ENCODE measurements at places on chromosomes 11 and 22.

- DNase-seq: no peak
Observed at GRCh38 chr11:131849485-131849884, 479.1 kb downstream of the NTM start.

- DNase-seq: no peak
Observed at GRCh38 chr11:15374418-15374817, 259.7 kb downstream of the INSC start.

- DNase-seq: no peak
Observed at GRCh38 chr22:43711681-43712080, 100.4 kb downstream of the EFCAB6 start.

- DNase-seq: no peak
Observed at GRCh38 chr11:118605116-118605867, 2.1 kb upstream of the PHLDB1 start.

DNA sequence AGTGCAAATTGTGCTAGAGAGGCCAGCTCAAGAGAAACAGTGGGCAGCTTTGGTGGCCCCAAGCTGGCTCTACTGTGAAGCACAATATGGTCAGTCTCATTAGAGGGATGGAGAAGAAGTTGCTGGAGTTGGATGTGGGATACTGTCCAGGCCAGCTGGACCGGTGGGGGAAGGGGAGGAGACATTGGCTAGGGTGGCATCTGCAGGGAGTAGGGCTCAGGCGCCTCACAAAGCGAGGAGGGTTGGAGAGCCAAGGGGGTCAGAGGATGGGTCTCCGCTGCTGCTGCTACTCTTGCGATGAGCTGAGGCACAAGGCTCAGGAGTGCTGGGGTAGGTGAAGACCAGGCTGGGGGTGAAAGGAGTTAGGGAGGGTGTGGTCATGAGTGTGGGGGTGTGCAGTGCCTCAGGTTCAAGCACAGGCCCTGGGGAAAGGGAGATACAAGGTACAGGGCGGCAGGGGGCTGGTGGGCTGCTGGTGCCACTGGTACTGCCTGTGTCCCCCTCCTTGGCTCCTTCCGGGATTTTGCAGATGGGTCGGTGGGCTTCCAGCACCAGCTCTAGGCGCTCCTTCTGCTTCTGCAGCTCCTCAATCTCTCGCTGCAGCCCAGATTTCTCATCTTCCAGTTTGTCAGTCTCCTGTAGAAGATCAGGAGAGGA is 2.3 kb downstream of the CCDC85B start:
- no peak for DNase-seq

- no peak for DNase-seq
Observed at GRCh38 chr11:128235958-128236357, 351.4 kb downstream of the ETS1 start.

- DNase-seq: no peak
Observed at GRCh38 chr11:77320351-77320750, 18.9 kb upstream of the GDPD4 start.

GRCh38 chr11:68609761-68610160 is 74.6 kb upstream of the GAL start:
- no peak for DNase-seq

DNA sequence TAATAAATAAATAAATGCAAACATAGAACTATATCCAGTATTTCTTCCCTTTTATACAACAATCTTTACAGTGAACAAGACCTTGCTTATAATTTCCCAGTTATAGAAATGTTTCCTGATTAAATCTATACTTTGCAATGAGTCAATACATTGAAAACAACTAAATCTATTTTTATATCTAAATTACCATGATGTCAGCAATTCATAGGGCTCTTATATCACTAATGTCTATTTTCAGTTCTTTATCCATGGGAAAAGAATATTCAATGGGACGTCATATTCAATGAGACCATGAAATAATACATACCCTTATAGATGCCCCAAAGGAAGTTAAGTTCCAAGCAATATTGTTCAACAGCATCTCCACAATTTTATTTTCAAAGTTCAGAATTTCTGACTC is 359.9 kb downstream of the CASP12 start:
- no peak for DNase-seq

DNA sequence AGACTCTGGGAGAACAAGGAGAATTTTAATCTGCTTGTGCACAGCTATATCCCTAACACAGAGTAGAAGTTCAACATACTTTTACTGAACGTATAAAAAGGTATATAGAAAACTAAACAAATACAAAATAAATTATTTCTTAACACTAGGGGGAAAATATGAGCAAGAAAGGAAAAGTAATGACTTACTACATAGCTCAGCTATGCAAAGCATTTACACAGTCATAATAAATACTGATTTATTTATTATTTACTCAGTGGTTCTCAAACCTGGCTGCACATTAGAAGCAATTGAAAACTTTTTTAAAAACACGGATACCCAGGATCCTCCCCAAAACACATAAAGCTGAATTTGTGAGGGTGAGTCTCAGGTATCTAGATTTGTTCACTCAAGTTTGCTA is 182.5 kb downstream of the TTC28 start:
- no peak for DNase-seq

- no peak for DNase-seq
Observed at GRCh38 chr11:110486156-110486555, 56.4 kb downstream of the FDX1 start.

GRCh38 chr11:108483163-108483562 is 15.0 kb downstream of the POGLUT3 start:
- DNase-seq: no peak

GRCh38 chr22:44281768-44282637 is 30.7 kb downstream of the SHISAL1 start:
- no peak for DNase-seq

DNA sequence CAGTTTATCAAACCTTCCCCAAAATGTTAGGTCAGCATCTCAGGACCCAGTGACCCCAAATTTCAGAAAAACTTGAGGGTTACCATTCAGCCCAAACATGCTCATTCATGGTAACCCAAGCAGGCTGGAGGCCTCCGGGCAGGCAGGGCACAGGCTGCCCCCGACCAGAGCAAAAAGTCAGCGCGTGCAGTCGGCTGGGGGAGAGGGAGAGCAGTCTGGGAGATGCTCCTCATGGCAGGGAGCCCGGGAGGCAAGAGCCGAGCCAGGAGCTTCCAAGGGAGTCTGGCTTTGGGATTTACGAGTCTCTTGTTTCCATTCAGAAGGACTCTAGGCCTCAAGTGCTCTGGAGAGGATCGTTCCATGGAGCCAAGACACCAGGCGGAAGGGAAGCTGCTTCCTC is 45.7 kb downstream of the RPUSD4 start:
- no peak for DNase-seq

GRCh38 chr11:21582791-21583190 is 610.1 kb upstream of the ANO5 start:
- no peak for DNase-seq

- no peak for DNase-seq
Observed at GRCh38 chr22:45639747-45640102, 31.9 kb upstream of the ATXN10 start.

DNA sequence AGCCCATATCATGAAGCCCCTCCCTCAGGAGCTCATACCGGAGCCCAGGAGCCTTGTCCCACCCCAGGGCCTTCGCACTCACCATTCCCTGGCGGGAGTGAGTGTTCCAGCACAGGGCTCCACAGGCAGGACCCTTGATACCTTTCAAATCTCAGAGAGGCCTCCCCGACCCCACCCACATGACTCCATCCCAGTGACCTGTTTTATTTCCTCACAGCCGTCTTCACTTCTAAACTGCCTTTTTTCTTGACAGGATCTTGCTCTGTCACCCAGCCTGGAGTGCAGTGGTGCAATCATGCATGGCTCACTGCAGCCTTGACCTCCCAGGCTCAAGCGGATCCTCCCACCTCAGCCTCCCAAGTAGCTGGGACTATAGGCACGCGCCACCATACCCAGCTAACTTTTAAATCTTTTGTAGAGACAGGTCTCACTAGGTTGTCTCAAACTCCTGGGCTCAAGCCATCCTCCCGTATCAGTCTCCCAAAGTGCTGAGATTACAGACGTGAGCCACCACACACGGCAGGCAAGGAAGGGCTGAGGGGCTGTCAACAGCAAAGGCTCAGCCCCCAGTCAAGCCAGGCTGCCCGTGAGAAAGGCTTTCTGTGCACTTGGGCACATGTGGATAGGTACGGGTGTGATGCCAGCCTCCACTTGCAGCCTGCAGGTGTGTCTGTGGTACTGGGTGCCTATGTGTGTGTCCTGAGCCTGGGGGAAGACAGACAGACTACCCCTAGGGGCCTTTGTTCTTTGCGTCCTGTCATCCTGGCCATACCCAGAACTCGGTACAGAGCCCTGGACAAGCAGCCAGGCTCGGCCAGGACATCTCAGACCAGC is 9.3 kb downstream of the RPL3 start:
- DNase-seq: no peak

- DNase-seq: no peak
Observed at GRCh38 chr22:50136581-50137015, 33.9 kb upstream of the PANX2 start.

DNA sequence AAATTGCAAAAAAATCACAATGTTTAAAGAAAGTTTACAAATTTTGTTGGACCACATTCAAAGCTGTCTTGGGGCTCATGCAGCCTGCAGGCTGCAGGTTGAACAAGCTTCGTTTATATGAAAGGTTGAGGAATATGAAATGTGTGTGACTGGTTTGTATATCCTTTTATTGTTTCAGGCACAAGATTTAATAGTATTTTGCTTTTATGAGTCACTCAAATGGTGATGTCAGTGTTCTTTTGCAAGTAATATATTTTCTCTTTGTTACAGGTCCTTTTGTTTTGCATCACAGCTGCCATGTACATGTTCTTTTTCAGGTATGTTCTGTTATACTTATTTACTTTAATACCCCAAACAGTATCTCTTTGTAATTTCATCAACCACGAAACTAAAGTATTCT is 198.6 kb downstream of the TMEM135 start:
- DNase-seq: no peak

DNA sequence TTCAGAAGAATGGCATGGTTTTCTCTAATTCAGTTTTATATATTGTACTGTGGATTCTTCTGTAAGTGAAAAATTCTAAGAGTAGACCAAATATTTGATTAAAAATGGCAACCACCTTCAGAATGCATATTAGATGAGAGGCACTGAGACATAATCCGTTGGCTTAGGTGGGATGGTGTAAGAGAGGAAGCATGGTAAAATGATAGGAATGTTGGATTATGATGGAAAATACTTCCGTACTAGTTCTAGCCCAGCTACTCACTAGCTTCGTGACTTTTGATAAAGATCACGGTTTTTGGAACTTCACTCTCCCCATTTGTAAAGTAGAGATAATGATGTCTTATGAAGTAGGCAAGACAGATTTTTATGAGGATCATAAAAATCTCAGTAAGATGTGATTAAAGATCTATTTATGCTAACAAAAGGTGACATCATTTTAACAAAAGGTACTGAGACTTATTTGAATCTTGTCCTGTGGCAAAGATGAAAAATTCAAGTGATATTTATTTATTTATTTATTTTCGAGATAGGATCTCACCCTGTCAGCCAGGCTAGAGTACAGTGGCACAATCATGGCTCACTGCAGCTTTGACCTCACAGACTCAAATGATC is 37.5 kb downstream of the UVRAG start:
- no peak for DNase-seq

DNA sequence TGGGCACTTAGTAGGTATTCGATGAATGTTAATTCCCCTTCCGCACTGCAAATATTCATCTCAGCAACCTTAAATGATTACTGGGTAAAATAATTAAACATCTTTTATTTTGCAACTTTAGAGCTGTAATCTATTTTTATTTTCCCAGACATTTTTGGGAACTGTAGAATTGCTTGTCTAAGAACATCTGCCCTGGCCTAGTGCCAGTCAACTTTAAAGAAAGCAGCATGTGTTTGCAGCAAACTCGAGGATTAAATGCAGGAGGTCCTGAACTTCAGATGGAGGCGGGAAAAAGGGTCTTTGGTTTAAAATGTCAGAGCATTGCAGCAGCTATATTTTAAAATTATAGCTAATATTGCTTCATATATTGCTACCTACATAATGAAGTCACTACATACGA is 190.0 kb downstream of the PGR start:
- no peak for DNase-seq

DNA sequence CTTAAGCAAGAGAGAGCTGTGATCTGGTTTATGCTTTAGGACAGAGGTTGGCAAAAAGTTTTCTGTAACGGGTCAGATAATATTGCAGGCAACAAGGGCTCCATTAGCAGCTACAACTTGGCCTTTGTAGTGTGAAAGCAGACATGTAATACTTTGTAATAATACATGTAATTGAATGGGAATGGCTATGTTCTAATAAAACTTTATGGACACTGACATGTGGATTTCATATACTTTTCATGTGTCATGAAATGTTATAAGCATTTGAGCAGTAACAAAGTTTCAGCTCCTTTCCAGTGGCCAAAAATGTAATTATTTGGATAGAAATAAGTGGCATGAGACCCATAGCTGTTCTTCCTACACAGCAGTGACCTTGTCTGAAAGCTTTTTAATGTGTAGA is 3.1 kb downstream of the DYNC2H1 start:
- no peak for DNase-seq

All from stimulated activated CD8-positive, alpha-beta memory T cell treated with anti-CD3 and anti-CD28 coated beads, Interleukin-4, amount 100 ng/mL, for 1 hour (primary cell).